ENCODE measurements at places on chromosomes 12 and 14.

DNA sequence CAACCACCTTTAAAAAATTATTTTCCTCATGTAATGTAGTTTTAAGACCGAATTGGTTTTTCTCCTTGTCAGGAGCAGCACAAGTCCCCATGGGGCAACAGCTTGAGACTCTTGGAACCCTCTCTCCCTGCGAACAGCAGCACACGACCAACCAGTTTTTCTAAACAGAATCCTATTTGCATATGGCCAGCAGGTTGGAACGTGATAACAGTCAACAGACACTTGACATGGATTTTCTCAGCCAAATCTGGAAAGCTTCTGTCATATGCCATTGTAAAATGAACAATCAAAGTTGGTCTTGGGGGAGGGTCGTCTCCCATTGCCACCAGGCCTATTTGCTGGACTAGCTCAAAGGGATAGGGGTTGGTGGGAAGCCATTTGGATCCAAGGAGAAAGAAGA is 1915.0 kb upstream of the FLRT2 start:
- no peak for DNase-seq

DNA sequence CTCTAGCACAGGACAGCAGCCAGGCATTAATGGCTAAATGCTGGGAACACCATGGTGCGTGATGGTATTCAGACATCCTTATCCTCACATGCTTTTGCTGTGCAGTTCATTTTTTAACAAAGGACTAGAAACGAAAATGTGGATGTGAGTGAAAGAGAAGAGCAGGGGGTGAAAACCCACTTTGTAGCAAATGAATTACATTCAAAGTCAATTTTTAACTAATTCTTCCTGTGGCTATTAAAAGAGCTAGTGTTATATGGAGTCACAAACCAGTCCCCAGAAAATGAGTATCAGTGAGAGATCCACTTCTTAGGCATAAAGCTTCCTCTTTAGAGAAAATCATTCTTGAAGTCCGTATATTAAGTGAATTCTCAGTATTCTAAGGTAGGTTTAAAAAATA is 592.0 kb upstream of the LMO3 start:
- no peak for DNase-seq

GRCh38 chr14:88380405-88380804 is 5.1 kb upstream of the SPATA7 start:
- no peak for DNase-seq

DNA sequence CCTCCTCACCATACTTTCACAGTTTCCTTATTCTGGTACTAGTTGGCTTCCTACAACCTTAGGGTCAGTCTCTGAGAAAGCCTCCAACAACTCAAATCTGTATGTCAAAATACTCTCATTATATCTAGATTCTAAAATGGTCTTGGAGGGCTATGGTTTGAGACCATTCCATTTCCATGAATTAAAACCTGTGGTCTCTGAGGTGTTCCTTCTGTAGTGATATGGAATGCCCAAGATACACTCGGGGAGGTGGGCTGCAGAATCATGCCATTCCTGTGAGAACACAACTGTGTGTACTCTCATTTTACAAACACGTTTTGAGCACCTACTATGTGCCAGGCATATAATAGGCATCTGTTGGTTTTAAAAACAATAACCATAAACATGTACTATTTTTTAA is 74.0 kb downstream of the FERMT2 start:
- no peak for DNase-seq

- no peak for DNase-seq
Observed at GRCh38 chr14:88931321-88932110, 107.1 kb downstream of the TTC8 start.

GRCh38 chr14:68137704-68138619 is 318.4 kb downstream of the RAD51B start:
- DNase-seq = no peak

- DNase-seq = no peak
Observed at GRCh38 chr12:5043589-5044419, at the start of gene KCNA5. KCNA5 (plus strand) TSS chr12:5043879; CDS start chr12:5044148, 269 bp downstream.

- DNase-seq = no peak
Observed at GRCh38 chr12:3313066-3313465, 177.9 kb upstream of the PRMT8 start.

DNA sequence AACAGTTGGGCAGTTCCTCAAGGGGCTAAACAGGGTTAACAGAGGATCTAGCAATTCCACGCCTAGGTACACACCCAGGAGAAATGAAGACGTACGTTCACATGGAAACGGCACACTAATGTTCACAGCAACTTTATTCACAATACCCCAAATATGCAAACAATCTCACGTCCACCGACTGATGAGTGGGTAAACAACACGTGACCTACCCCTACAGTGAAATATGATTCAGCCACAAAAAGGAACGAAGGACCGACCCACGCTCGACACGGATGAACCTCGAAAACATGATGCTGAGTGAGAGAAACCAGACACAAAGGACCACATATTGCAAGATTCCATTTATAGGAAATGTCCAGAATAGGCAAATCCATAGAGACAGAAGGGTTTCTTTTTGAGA is 112.7 kb downstream of the NCOR2 start:
- no peak for DNase-seq

- DNase-seq = no peak
Observed at GRCh38 chr12:8629486-8630033, 16.9 kb upstream of the AICDA start.

DNA sequence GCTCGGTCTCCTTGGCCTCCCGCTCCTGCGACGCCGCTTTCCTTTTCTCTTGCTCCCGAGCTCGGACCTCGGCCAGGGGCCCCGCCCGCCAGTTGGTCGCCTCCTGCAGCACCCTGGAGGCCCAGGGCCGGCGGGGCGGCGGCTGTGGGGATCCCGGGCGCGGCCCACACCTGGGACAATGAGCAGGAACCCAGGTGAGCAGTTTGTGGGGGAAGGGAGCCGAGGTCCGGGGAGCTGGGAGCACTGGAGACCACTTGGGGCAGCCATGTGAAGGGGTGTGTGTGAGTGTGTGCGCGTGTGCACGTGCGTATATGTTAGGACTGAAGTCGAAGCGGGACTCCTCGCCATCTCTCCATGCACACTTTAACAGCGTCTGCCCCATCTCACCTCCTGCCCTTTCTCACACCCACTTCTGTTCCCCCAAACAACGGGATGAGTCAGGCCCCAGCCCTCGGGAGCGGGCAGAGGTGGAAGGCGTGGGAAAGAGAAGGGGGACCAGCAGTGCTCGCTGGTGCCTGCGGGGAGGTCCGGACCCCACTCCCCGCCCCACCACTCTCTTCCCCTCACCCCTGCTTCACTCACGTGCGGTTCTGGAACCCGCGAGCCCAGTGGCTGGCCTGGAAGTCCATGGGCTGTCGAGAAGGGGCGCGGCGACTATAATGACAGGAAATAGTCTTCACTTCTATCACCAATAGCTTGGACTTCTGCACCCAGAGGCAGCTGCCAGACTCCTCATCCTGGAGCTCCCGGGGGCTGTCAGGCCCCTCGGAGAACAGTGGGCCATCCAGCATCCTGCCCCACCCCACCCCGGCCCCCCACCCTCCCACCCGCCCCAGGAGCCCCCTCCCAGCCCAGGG is 450 bp downstream of the DDN start:
- no peak for DNase-seq

DNA sequence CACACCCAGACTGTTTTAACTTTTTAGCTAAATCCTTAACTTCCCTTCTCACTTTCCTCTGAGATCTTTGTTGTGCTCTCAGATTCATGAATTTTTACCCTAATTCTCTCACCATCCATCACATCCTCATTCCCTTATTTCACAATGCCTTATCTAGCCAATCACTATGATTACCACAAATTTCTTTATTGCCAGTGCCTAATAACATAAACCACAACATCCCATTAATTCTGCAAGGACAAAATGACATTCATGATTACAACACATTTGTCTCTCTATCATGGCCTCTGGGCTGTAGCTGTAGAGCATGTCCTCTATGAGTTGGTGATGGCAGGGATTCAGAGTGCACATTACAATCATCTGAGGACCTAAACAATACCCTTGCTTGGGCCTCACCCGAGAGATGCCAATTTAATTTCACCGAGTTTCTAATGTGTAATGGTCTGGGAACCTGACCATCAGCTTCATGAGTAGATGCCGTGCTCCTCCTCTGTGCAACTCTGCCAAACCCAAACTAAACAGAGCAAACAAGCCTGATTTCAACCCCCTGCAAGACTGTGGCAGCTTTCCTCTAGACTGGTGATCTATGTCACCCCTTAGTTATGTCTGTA is 99.3 kb downstream of the SPTSSA start:
- DNase-seq = no peak

- DNase-seq = no peak
Observed at GRCh38 chr12:104697186-104697585, 240.4 kb downstream of the CHST11 start.

GRCh38 chr12:52436000-52436827 is 2.0 kb upstream of the KRT75 start:
- no peak for DNase-seq

- DNase-seq = no peak
Observed at GRCh38 chr12:52066346-52067080, 3.3 kb upstream of the ATG101 start.

- DNase-seq = no peak
Observed at GRCh38 chr12:94707892-94708291, 57.5 kb upstream of the TMCC3 start.

DNA sequence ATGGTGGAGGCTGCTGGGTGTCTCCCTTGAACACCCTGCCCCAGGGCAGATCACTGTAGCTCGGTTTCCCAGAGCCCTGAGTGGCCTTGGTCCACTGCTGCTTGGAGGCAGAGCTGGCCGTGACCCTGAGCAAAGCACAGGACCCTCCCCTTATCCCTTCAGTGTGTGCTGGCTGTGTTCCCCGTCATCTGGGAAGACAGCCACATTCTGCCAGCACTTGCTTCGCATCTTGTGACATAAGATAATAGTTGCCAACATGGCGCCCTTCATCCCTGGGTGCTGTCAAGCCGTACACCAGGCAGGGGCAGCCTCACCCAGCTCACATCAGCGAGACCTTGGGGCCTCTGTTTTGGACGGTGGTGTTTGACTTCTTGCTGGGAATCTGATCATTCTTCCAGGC is 12.1 kb upstream of the ALDH2 start:
- DNase-seq = no peak

GRCh38 chr12:27996761-27997160 is 24.2 kb upstream of the PTHLH start:
- no peak for DNase-seq

DNA sequence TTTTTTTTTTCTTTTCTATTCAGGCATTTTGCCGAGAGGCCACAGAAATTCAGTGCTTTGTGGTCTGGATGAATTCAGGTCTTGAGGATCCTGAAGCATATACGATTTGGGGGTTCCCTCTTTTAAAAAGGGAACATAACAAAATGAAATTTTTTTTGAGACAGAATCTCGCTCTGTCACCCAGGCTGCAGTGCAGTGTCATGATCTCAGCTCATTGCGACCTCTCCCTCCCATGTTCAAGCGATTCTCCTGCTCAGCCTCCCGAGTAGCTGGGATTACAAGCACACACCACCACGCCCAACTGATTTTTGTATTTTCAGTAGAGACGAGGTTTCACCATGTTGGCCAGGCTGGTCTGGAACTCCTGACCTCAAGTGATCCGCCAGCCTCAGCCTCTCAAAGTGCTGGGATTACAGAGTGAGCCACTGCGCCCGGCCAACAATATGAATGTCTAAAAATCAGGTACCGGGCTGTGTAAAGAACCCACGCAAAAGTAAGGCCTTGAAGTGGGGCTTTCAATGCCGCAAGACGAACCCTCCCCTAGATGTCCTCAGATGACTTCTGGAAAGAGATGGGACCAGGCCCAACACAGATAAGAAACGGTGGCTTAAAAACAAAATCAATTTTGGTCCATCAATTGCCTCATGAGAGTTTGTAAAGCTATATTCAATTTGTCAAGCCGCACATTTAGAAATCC is 30.0 kb downstream of the TESC start:
- DNase-seq = no peak

- no peak for DNase-seq
Observed at GRCh38 chr14:104968153-104968527, 10.0 kb downstream of the AHNAK2 start.

DNA sequence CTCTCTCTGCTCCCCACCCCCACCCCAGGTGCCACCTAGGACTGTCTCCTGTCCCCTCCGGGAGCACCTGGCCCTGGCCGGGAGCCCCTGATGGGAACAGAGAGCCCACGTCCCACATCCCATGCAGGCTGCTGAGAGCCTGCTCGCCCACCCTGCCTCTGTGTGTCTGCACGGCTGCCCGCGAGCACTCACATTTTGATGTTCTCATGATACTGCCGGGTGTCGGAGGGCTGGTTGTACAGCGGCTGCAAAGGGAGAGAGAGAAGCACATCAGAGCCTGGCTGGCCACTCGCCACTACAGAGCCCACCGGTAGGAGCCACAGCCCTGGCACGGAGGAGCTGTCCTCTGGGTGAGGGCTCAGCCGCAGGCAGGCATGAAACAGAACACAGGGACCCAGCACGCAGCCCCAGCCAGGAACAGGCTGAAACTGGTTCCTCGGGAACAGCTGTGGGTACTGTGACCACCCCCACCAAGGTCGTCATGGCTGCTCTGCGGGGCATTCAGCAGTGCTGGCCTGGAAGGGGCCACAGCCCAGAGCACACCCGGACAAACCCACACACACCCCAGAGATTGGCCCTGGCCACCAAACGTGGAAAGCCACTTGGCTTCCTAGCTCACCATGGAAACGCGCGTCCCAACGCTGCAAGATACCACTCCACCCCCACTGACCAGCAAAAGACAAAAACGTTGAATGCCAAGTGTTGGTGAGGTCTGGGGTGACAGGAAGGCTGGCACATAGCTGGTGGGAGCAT is 117.6 kb downstream of the NCOR2 start:
- no peak for DNase-seq

DNA sequence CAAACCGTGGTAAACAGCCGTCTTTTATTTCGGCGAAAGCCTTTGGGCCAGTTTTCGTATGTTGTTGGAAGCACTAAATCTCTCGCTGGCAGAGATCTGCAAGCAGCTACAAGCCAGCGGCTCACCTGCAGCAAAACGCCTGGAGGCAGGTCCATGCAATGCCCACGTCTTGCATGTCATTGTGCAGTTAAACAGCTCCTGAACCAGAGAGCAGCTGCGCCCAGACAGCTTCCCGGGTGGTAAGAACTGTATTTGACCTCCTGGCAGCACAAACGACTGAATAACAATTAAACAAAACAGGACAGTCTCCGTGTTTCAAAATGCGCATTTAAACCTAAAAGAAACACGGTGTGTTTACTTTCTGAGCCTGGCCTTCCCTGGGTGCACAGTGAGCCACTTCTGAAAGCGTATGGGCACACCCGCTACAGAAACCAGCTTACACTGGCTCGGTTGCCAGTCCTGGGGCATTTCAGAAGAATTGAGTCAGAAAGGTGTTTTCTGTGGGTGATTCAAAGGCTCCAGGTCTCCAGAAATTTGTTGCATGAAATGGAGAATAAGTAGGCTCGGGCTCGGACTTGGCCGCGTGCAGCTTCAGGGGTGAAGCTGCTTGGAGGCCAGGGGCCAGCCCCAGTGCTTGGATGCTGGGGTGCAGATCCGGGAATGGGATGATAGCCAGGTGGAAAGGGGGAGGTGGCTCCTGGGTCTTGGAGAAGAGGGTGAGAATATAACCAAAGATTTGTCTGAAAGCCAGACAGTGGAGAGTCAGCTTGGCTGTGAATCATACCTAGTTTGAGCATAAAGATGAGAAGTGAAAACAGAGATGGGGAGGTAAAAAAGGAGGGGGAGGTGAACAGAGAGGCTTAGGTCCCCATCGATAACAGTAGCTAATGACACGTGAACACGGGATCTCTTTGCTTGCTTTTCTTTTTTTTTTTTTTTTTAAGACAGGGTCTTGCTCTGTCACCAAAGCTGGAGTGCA is 24.9 kb upstream of the FZD10 start:
- DNase-seq = no peak

- DNase-seq = no peak
Observed at GRCh38 chr14:20657216-20658211, 16.0 kb upstream of the OR6S1 start.

Data from left lobe of liver (tissue), 2 donors.